ENCODE measurements at places on chromosomes 13 and 19. TPM values are rescaled to one million over a fixed set of nuclear protein-coding genes. Genes with fewer than 3 reads are reported as not detected.

Gene CHST8
- total RNA-seq = not detected

Gene LILRB2
- not detected for total RNA-seq

Gene CYP2A6
- total RNA-seq = not detected

Gene INSL3
- not detected for total RNA-seq

Gene CEACAM1
- total RNA-seq = 2.1 TPM

Gene KLK6
- total RNA-seq = not detected

Gene PPP1R13L
- total RNA-seq = 77.4 TPM

Gene LHB
- total RNA-seq = not detected

DNA sequence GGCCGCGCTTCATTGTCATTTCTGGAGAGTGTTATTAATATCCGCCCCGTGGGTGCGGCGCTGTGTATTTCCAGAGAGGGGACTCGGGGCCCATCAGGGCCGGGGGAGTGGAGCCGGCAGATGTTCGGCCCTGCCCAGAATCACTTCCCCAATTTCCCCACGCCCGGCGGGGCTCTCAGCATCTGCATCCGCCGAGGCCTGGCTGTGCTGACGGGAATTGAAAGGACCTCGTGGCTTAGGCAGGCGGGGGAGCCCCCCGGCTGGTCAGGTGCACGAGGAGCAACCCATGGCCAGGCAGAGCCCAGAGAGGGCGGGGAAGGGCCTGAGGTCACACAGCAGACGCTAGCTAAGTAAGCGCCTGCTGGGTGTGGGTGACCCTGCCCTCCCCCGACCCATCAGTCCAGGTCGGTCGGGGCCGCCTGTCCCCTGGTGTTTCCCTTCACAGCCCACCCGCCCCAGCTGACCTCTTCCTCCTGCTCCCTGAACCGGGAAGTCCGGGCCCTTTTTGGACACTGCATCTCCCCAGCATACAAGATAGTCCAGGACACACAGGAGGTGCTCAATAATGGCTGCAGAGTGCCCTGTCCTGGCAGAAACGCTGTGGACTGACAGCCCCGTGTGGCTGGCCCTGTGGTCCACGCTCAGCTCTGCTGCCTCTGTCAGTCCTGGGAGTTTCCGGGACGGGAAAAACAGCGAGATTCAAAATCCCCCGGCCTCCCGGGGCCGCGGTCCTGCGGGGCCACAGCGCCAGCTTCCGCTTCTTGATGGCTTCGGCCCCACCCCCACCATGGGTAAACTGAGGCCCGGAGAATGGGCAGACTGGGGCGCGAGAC lies 22.1 kb downstream of the ARID3A start:
- no peaks in the 10 kb centered on the region for H3K36me3 ChIP-seq
- peaks cover 2% of the 10 kb centered on the region for H3K4me1 ChIP-seq
- no peaks in the 10 kb centered on the region for H3K27me3 ChIP-seq
- DNase-seq = no peak
- H3K4me3 ChIP-seq = no peak overlapping the region

GRCh38 chr19:5165697-5166019 lies 175.0 kb downstream of the PTPRS start:
- H3K36me3 ChIP-seq = no peaks in the 10 kb centered on the region
- DNase-seq = no peak
- no peak overlapping the region for H3K4me3 ChIP-seq
- H3K27me3 ChIP-seq = peaks cover 4% of the 10 kb centered on the region
- no peaks in the 10 kb centered on the region for H3K4me1 ChIP-seq

DNA sequence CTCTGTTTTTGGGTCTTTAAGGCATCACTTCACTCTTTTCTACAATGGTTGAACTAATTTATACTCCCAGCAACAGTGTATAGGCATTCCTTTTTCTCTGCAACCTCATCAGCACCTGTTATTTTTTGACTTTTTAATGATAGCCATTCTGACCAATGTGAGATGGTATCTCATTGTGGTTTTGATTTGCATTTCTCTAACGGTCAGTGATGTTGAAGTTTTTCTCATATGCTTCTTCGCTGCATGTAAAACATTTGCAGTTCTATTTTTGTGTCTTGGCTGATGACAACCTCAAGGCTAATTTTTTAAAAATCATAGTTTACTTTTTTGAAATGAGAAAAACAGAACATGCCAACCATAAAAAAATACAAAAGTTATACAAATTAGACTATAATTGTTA lies 258.2 kb upstream of the EDNRB start:
- DNase-seq = no peak
- H3K36me3 ChIP-seq = no peaks in the 10 kb centered on the region
- no peak overlapping the region for H3K4me3 ChIP-seq
- no peaks in the 10 kb centered on the region for H3K27me3 ChIP-seq
- H3K27ac ChIP-seq = no peak overlapping the region

DNA sequence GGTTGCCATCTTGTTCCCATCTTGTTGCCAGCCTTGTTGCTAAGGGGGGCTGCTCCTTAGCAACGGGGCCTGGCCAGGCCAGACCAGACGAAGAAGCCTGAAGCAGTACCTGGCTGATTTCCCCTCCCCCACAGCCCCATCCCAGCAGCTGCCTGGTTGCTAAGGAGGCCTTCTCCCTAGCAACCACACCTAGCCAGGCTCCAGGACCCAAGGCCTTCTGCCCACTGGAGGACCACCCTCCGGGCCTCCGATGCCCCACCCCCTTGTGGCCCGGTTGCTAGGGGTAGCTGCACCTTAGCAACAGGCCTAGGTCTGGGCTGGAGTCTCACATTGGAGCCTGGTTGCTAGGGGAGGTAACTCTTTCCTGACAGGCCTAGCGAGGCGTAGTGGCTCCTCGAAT lies 3.9 kb downstream of the PRRG2 start:
- H3K27ac ChIP-seq = no peak overlapping the region
- H3K36me3 ChIP-seq = no peaks in the 10 kb centered on the region
- no peak overlapping the region for H3K4me3 ChIP-seq
- no peaks in the 10 kb centered on the region for H3K27me3 ChIP-seq

- H3K27me3 ChIP-seq = no peaks in the 10 kb centered on the region
- no peaks in the 10 kb centered on the region for H3K4me1 ChIP-seq
- H3K4me3 ChIP-seq = no peak overlapping the region
- H3K27ac ChIP-seq = no peak overlapping the region
- no peaks in the 10 kb centered on the region for H3K36me3 ChIP-seq
- DNase-seq = no peak
These were observed 179.9 kb upstream of the TSHZ3 start for GRCh38 chr19:31529121-31529520.

DNA sequence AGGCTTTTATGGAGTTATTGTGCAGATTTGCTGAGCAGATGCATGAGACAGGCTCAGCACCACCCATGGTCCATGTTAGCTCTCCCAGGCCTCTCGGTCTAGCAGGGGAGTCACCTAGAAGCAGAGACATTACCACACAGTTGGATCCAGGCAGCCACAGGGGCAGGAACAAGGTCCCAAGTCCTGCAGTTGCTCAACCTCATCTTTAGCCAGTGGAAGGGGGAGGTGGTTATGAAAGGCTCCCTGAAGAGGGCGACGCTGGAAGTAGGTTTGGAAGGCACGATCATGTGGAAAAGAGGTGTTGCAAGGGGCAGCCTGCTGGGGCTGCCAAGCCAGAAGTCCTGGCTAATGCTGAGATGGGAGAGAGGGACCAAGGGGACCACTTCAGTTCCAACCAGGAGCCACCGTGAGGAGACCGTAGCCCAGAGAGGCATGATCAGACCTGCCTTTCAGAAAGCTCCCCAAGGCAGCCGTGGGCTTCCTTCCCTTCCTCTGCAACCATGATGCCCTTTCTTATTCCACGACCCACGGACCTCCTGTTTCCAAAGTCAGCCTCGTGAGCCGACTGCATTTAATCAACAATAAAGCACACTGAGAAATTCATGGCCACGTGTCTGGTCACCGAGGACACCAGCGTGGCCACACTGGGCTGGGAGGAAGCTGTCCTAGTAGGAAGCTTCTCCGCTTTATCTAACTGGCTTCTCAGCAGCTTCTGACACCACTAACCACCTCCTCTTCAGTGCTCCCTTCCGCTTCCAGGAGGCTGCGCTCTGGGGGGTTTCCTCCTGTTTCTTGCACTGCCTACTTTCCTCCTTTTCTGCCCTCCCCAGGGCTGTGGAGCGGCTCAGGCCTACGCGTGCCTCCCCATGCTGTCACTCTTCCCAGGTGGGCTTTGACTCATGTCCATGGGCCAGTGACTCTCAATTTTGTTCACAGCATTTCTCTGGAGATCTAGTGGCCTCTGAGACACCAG lies 2.6 kb downstream of the AP1M1 start:
- peaks cover 21% of the 10 kb centered on the region for H3K4me1 ChIP-seq
- no peaks in the 10 kb centered on the region for H3K27me3 ChIP-seq
- no peak overlapping the region for H3K27ac ChIP-seq
- H3K4me3 ChIP-seq = no peak overlapping the region
- DNase-seq = no peak

- no peak overlapping the region for H3K27ac ChIP-seq
- no peak for DNase-seq
- no peaks in the 10 kb centered on the region for H3K4me1 ChIP-seq
- H3K4me3 ChIP-seq = no peak overlapping the region
These were observed 1679.1 kb upstream of the PCDH20 start for GRCh38 chr13:63094717-63095116.

DNA sequence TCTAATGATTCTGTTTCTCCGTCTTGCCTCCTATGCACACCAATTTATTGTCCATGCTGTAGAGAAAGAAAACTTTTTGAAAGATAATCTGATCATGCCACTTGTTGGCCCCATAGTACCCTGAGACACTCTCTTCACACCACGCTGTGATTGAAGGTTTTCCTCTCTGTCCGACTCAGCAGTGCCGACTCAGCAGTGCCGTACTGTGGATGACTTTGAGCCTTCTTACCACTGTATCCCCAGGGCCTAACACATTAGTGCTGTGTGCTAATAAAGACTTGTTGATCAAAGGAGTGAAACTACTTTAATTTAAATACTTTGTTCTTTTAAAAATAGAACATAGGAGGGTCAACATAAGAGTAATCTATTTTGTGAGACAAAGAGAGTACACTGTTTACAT lies 429.6 kb downstream of the KLF12 start:
- H3K27me3 ChIP-seq = no peaks in the 10 kb centered on the region
- DNase-seq = no peak
- no peak overlapping the region for H3K4me3 ChIP-seq
- H3K4me1 ChIP-seq = no peaks in the 10 kb centered on the region

DNA sequence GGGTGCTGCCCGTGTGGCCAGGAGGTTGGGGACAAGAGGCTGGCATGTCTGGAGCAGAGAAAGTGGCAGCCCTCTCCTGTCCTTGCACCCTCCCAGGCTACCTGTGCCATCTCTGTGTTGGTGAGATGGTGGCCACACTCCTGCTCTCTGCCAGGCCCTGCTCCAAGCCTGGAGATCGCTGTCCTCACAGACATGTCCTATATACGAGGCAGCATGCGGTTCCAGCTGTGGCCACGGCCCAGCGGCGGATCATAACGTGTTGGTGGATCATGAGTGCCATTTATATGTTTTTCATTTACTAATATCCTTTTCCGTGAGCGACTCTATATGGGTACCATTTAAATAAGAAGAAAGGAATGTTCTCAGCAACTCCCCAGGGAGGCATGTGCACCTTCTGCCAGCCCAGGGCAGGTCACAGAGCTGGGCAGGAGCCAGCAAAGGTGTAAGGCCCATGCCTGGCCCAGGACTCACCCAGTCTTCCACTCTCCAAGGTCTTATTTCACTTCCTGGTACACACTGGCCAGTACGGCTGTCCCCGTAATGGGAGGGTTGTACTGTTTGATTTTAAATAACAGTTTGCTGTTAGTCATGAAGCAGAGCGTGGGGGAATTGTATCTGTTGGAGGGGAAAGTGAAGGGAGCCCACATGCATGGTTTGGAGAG lies 47.2 kb upstream of the LDLR start:
- H3K4me1 ChIP-seq = no peaks in the 10 kb centered on the region
- no peak overlapping the region for H3K27ac ChIP-seq
- H3K36me3 ChIP-seq = peaks cover 23% of the 10 kb centered on the region
